ENCODE measurements at places on chromosomes 3 and 15.

- no peaks in the 10 kb centered on the region for H3K4me1 ChIP-seq
- H3K27me3 ChIP-seq, result no peaks in the 10 kb centered on the region
- H3K27ac ChIP-seq, result no peak overlapping the region
- DNase-seq, result no peak
- H3K4me3 ChIP-seq, result no peak overlapping the region
Measured at GRCh38 chr3:149145356-149145755, 15.9 kb downstream of the HPS3 start.

DNA sequence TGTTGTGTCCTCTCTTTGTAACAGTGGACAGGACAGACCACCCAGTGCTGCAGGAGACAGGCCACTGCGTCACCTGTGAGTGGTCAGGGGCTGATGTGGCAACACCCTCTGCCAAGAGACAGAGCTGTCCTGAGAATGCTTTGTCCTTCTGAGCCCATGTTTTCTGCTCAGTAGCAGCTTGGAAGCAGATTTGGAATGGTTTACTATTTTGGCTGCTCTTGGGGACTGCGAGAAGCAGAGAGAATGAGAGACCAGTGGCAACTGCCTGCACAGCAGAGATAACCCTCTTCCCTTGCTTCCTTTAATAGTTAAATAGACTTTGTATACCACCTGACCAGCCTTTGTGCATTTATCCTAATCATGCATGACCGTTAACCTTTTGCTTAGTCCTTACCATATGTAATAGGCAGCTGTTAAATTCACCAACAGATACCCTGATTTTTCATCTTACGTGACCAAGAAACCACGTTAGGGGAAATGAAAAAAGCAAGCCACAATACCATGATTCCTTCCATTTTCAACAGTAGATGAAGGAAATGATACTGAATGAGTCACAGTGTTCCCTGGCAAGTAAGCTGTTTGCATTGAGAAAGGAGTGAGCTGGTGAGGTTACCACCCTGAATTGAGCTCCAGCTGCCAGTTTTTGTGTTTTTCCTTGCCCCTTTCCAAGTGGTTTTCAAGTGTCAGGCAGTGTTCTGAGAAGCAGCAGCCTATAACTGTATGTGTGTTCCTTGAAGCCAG is 35.5 kb downstream of the B3GALNT1 start:
- no peaks in the 10 kb centered on the region for H3K27me3 ChIP-seq
- no peak for DNase-seq
- H3K4me1 ChIP-seq, result peaks cover 7% of the 10 kb centered on the region
- no peak overlapping the region for H3K4me3 ChIP-seq
- no peaks in the 10 kb centered on the region for H3K36me3 ChIP-seq
- H3K27ac ChIP-seq, result no peak overlapping the region

GRCh38 chr15:56877255-56877970 is 41.0 kb upstream of the TCF12 start:
- no peak overlapping the region for H3K4me3 ChIP-seq

DNA sequence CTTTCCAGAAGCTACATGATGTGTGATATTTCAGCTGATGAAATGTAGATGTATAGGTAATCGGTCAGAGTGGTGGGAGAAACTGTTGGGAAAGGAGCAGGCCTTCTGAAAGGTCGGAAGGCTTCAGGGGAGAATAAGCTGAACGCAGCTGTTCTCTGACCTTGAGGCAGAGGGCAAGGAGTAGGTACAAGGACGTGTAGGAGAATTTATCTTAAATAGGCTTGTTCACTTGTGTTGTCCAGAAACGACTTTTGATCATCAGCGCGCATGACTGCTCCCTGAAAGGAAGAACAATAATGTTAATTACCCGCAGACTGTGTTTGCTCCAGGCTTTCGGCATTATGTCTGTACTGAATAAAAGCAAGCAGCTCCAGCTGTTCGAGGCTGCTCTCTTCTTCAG is 39.6 kb downstream of the GPR160 start:
- no peaks in the 10 kb centered on the region for H3K4me1 ChIP-seq
- H3K4me3 ChIP-seq, result no peak overlapping the region
- H3K27me3 ChIP-seq, result no peaks in the 10 kb centered on the region
- H3K36me3 ChIP-seq, result peaks cover 8% of the 10 kb centered on the region
- H3K27ac ChIP-seq, result no peak overlapping the region

DNA sequence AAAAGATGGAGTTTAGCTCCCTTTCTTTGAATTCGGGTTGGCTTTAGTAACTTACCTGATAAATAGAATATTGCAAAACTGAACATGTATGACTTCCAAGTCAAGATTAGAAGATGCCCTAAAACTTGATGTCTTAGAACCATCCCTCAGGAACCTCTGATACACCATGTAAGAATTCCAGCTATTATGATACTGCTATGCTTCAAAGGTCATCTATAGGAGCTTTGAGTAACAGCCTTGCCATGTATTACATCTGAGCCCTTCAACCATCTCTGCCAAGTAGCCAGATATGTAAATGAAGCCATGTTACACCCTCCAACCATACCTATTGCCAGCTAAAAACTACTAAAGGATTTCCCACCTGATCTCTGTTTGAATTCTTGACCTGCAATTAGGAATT is 854.2 kb downstream of the SI start:
- no peak for DNase-seq
- H3K27ac ChIP-seq, result no peak overlapping the region
- H3K27me3 ChIP-seq, result no peaks in the 10 kb centered on the region

GRCh38 chr3:122730240-122730639 is 49.6 kb downstream of the PARP14 start:
- H3K27ac ChIP-seq, result no peak overlapping the region
- H3K27me3 ChIP-seq, result no peaks in the 10 kb centered on the region

DNA sequence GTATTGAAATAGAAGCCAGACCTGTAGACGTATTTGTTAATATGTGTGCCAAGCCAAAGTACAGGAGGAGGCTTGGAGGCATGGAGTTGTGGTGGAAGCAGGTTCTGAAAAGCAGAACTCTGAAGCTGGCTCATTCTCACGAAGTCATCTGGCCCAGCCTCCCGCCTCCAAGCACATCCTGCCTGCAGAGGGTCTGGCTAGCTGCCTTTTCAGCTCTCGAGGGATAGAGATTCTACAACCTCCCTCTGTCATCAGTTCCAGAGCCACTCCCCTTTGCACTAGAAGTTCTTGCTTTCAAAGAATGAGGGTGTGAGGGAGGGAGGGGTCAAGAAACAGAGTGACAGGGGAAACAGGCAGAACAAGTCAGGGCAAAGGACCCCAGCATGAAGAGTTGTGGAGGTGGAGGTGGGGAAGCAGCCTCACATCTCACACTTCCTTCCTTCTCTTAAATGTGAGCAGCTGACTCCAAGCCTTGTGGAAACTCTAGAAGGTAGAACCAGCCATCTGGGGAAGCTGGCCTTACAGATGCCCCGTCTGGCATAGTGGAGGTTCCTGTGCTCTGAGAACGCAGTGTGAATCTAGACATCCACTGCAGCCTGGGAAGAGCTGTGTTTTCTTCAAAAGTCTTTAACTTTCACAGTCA is 95.3 kb downstream of the SLC49A4 start:
- no peaks in the 10 kb centered on the region for H3K27me3 ChIP-seq
- peaks cover 8% of the 10 kb centered on the region for H3K4me1 ChIP-seq
- H3K27ac ChIP-seq, result peak overlapping the region; percentile 8
- no peak overlapping the region for H3K4me3 ChIP-seq
- DNase-seq, result no peak

DNA sequence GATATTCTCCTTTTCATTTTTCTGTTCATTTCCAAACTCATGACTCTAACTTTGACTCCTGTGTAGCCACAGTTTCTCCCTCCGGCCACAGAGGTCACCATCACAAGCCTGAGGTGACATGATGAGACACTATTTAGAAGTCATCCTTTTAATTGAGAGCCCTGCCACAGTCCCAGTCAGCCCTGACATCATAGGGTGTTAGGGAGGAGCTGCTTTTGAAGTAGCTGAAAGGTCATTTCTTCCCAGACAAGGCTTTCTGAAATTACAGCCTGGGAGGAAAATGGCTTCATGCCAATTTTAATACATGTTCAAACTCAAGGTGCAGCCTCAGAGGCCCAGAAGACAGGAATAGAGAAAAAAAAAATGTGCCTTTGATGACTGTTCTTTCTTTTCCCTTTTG is 532.8 kb upstream of the TGFBR2 start:
- DNase-seq, result no peak
- no peaks in the 10 kb centered on the region for H3K36me3 ChIP-seq
- no peak overlapping the region for H3K4me3 ChIP-seq
- H3K4me1 ChIP-seq, result no peaks in the 10 kb centered on the region

GRCh38 chr3:9180764-9181117 is 68.7 kb downstream of the SRGAP3 start:
- H3K4me1 ChIP-seq, result peaks cover 46% of the 10 kb centered on the region
- H3K4me3 ChIP-seq, result no peak overlapping the region
- no peak for DNase-seq
- H3K27me3 ChIP-seq, result no peaks in the 10 kb centered on the region
- peaks cover 5% of the 10 kb centered on the region for H3K36me3 ChIP-seq

GRCh38 chr15:94265982-94266381 is 34.6 kb downstream of the MCTP2 start:
- no peaks in the 10 kb centered on the region for H3K36me3 ChIP-seq
- no peak overlapping the region for H3K4me3 ChIP-seq
- no peak overlapping the region for H3K27ac ChIP-seq

- H3K27ac ChIP-seq, result no peak overlapping the region
- H3K27me3 ChIP-seq, result no peaks in the 10 kb centered on the region
- H3K4me1 ChIP-seq, result no peaks in the 10 kb centered on the region
Measured at GRCh38 chr3:47362701-47363100, 18.1 kb upstream of the PTPN23 start.

- H3K4me1 ChIP-seq, result peaks cover 22% of the 10 kb centered on the region
- H3K36me3 ChIP-seq, result peaks cover 49% of the 10 kb centered on the region
- H3K27me3 ChIP-seq, result no peaks in the 10 kb centered on the region
- no peak overlapping the region for H3K4me3 ChIP-seq
- H3K27ac ChIP-seq, result no peak overlapping the region
Measured at GRCh38 chr3:52829906-52830463, 487 bp downstream of the ITIH4 start.

DNA sequence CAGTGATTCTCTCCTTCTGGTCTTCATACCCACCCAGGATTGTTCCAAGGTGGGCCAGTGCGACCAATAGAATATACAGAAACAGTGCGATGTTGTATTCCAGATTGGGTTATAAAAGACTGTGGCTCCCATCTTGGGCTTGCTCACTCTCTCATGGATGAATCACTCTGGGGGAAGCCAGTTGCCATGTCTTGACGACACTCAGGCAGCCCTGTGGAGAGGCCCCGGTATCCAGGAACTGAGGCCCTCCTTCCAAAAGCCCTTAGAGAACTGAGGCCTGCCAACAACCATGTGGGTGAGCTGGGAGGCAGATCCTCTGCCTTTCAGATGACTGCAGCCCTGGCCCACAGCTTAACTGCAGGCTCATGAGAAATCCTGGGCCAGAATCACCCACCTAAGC is 57.2 kb downstream of the SH3GL3 start:
- H3K36me3 ChIP-seq, result no peaks in the 10 kb centered on the region
- no peak overlapping the region for H3K4me3 ChIP-seq
- H3K4me1 ChIP-seq, result peaks cover 5% of the 10 kb centered on the region
- no peak overlapping the region for H3K27ac ChIP-seq

GRCh38 chr3:128998561-128998960 is 2.5 kb upstream of the EFCC1 start:
- peaks cover 47% of the 10 kb centered on the region for H3K4me1 ChIP-seq
- peaks cover 37% of the 10 kb centered on the region for H3K27me3 ChIP-seq

GRCh38 chr15:68379759-68380290 is 52.1 kb downstream of the ITGA11 start:
- H3K27me3 ChIP-seq, result no peaks in the 10 kb centered on the region
- no peaks in the 10 kb centered on the region for H3K36me3 ChIP-seq
- H3K4me3 ChIP-seq, result no peak overlapping the region
- DNase-seq, result peak; percentile 25
- peaks cover 6% of the 10 kb centered on the region for H3K4me1 ChIP-seq

GRCh38 chr3:12496453-12496761 is 12.1 kb downstream of the TSEN2 start:
- no peak overlapping the region for H3K27ac ChIP-seq
- no peaks in the 10 kb centered on the region for H3K4me1 ChIP-seq
- H3K36me3 ChIP-seq, result peaks cover 41% of the 10 kb centered on the region
- no peaks in the 10 kb centered on the region for H3K27me3 ChIP-seq
- no peak for DNase-seq

DNA sequence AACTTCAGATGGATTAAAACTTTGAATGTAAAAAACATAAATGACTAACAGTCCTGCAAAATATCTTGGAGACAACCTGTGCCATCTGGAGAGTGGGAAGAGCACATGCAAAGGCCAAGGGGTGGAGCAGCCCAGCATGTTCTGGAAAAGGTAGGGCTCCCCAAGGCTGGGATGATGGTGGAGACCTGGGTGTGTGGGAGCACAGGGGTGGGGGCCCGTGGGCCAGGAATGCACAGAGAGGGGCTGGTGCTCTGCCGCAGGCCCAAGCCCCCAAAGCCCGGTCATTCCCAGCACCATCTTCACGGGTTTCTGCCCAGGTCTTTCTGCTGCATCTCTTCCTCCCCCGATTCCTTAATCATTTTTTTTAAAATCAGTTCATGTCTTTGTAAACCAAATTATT is 9.7 kb upstream of the GATA2 start:
- H3K27ac ChIP-seq, result no peak overlapping the region
- H3K4me3 ChIP-seq, result no peak overlapping the region
- DNase-seq, result no peak
- peaks cover 3% of the 10 kb centered on the region for H3K4me1 ChIP-seq
- H3K36me3 ChIP-seq, result no peaks in the 10 kb centered on the region

GRCh38 chr15:66815318-66815717 is 113.3 kb downstream of the SMAD6 start:
- no peaks in the 10 kb centered on the region for H3K27me3 ChIP-seq
- H3K27ac ChIP-seq, result no peak overlapping the region
- H3K4me3 ChIP-seq, result no peak overlapping the region
- H3K36me3 ChIP-seq, result no peaks in the 10 kb centered on the region
- DNase-seq, result no peak

Measured in spinal cord (tissue), 10 donors.